Vagina (tissue), 2 donors: ENCODE measurements at places on chromosomes 3 and 15. TPM values are rescaled to one million over a fixed set of nuclear protein-coding genes. Genes with fewer than 3 reads are reported as not detected.

GABRR3 gene
- not detected for total RNA-seq

DNA sequence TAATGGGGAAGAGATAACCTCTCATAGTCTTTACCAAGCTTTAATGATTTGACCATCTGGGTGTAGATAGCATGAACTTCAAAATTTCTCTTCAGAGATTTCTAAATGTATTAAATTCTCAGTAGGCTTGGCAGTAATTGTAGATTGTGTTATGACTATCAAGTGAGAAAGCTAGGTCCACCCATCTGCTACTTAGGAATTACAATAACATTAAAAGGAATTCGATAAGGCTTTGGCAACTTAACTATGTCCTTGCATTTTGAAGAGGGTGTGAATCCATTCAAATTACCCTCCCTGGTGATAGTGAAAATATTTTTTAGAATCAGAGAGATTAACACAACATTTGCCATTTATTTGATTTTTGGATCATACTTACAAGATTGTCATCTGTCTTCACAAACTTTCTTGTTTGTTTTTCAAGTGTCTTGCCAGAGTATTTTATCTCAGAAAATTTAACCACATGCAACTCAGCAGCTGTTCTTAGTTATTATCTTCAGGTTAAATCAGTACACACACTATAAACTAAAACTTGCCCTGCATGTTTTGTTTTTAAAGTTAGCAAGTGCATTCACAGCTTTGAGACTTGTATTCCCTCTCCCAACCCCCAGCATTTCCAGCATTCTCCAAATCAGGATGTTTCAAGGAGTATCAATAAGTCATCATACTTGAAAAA, 69.6 kb upstream of the COL8A1 start:
- no peaks in the 10 kb centered on the region for H3K36me3 ChIP-seq
- H3K4me3 ChIP-seq: no peak overlapping the region
- no peaks in the 10 kb centered on the region for H3K4me1 ChIP-seq

- no peak overlapping the region for H3K27ac ChIP-seq
- no peak for DNase-seq
- no peaks in the 10 kb centered on the region for H3K27me3 ChIP-seq
- H3K4me3 ChIP-seq: no peak overlapping the region
- H3K4me1 ChIP-seq: no peaks in the 10 kb centered on the region
Observed at GRCh38 chr3:150261418-150261817, 146.7 kb upstream of the TSC22D2 start.

GRCh38 chr15:45377609-45378148, 665 bp downstream of the GATM start:
- H3K4me1 ChIP-seq: peaks cover 6% of the 10 kb centered on the region
- H3K27ac ChIP-seq: peak overlapping the region; percentile 61
- H3K27me3 ChIP-seq: no peaks in the 10 kb centered on the region
- peak overlapping the region; percentile 59 for H3K4me3 ChIP-seq
- no peaks in the 10 kb centered on the region for H3K36me3 ChIP-seq

GOLGA8J gene
- not detected for total RNA-seq

DNA sequence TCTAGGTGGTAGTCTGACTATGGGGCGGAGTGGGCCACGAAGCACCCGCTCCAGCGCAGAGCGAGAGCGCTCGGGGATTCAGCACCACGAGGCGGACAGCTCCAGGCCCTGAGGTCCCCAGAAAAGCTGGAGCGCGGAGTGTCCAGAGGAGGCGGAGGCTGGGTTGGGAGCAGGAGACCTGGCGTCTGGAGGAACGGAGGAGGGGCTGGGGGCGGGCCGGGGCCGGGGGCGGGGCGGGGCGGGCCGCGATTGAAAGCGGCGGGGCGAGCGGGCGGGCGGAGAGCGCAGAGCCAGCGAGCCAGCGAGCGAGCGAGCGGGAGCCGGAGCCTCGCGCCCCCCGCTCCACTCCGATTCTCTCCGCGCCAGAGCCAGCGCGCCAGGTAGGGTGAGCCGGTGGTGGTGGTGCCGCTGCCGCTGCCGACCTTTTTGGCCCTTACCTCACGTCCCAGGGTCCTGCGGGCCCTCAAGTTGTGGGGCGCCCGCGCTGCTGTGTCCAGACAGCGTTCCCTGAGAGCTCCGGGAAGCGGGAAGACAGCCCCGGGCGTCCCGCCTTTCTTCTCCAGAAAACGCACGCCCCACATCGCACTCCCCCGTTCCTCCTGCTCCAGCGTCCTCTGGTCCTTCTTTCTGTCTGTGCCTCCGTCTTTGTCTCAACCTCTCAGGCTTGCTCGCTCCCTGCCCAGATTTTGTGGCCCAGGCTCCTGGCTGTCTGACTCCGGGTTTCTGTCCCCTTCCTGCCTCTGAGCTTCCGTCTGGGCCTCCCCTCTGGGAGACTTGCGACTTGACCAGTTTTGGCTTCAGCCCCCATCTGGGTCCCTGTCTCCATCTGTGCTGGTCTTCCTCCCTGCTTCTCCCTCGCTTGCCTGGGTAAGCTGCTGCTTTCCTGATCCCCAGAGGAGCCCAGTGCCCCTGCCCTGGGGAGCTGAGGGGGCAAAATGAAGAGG, at the start of gene GRM2:
Gene GRM2 (plus strand): TSS at position 281 of the 944 bp plus-strand sequence. CDS start 1,916 bp downstream, outside the sequence.
- H3K27me3 ChIP-seq: no peaks in the 10 kb centered on the region
- H3K4me3 ChIP-seq: peak within 1 kb of the TSS; percentile 38
- no peak within 1 kb of the TSS for H3K27ac ChIP-seq
- no peak for DNase-seq

GRCh38 chr15:31367021-31367729, 40.5 kb downstream of the KLF13 start:
- no peak for DNase-seq
- peaks cover 2% of the 10 kb centered on the region for H3K36me3 ChIP-seq
- H3K4me1 ChIP-seq: peaks cover 97% of the 10 kb centered on the region
- H3K27ac ChIP-seq: peak overlapping the region; percentile 95
- no peaks in the 10 kb centered on the region for H3K27me3 ChIP-seq

GRCh38 chr3:149727656-149728055, 24.6 kb downstream of the COMMD2 start:
- H3K27ac ChIP-seq: no peak overlapping the region
- no peaks in the 10 kb centered on the region for H3K27me3 ChIP-seq
- no peaks in the 10 kb centered on the region for H3K36me3 ChIP-seq
- DNase-seq: no peak
- H3K4me3 ChIP-seq: no peak overlapping the region

DNA sequence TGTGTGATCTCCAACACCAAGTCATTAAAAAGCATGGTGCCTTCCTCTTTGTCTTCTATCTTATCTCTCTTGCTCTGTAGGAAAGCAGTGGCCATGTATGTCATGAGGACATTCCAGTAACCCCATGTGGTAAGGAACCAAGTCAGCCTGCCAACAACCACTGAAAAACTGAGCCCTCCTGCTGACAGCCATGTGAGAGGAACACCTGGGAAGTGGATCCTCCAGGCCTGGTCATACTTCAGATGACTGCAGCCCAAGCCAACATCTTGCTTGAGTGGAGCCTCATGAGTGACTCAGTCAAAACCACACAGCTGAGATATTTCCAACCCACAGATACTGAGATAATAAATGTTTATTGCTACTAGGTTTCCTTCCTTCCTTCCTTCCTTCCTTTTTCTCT, 597.3 kb downstream of the ZIC1 start:
- DNase-seq: no peak
- no peaks in the 10 kb centered on the region for H3K4me1 ChIP-seq
- no peak overlapping the region for H3K4me3 ChIP-seq
- no peaks in the 10 kb centered on the region for H3K36me3 ChIP-seq

GRCh38 chr3:97974996-97975395, 2.8 kb upstream of the RIOX2 start:
- no peaks in the 10 kb centered on the region for H3K27me3 ChIP-seq
- H3K36me3 ChIP-seq: no peaks in the 10 kb centered on the region
- peaks cover 24% of the 10 kb centered on the region for H3K4me1 ChIP-seq
- H3K4me3 ChIP-seq: no peak overlapping the region

APPL1 gene
- 28.2 TPM for total RNA-seq

DNA sequence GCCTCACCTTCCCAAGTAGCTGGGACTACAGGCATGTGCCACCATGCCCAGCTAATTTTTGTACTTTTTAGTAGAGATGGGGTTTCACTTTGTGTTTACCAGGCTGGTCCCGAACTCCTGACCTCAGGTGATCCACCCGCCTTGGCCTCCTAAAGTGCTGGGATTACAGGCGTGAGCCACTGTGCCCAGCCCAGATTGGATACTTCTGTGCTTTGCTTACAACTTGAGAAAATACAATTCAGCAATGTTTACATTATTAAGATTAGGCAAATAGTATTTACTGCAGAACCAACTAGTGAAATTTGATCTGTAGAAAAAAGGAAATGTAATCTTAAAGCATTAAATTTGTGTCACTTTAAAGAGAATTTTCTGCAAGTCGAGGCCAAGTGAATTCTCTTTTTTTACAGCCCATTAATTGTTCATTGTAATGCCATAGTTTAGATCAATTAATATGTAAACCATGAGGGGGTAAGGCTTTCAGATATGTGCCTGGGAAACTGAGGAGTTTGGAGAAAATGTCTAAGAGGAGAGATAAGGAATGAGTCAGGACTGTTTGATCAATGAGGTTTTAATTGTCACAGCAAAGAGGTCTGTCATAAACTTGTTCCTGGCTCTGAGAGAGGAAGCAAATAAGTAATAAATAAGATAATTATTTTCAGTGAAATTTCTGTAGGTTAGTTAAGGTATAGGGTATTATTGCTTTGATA, 15.3 kb downstream of the PYDC2 start:
- H3K27ac ChIP-seq: no peak overlapping the region
- no peaks in the 10 kb centered on the region for H3K27me3 ChIP-seq
- no peak overlapping the region for H3K4me3 ChIP-seq
- no peak for DNase-seq
- H3K36me3 ChIP-seq: no peaks in the 10 kb centered on the region

DNA sequence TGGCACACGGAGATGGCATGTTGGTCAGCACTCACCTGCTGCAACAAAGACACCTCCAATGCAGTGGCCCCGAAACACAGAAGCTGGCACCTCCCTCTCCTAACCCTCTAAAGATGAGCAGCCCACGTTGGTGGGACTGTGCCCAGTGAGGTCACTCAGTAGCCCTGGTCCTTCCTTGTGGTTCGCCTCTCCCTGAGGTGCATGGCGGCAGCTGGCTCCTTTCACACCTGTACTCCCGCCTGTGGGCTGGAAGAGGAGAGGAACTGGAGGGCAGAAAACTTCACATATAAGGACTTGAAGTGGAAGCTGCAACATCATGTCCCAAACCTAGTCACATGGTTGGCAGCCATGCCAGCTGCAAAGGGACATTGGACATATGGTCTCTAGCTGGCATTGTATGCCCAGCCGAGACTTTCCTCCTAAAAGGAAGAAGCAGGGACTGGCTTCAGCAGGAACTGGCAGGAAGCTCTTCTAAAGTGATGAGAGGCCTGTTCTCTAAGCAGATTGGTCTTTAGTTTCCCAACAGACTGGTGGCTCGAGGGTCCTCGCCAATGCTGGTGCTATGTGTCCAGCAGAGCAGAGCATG, 10.8 kb upstream of the C3orf22 start:
- no peak overlapping the region for H3K27ac ChIP-seq
- H3K4me3 ChIP-seq: no peak overlapping the region
- no peaks in the 10 kb centered on the region for H3K4me1 ChIP-seq
- H3K27me3 ChIP-seq: no peaks in the 10 kb centered on the region

GRCh38 chr15:59892985-59893384, 111.1 kb upstream of the FOXB1 start:
- no peaks in the 10 kb centered on the region for H3K36me3 ChIP-seq
- no peak overlapping the region for H3K4me3 ChIP-seq
- no peaks in the 10 kb centered on the region for H3K4me1 ChIP-seq
- H3K27me3 ChIP-seq: no peaks in the 10 kb centered on the region
- no peak for DNase-seq

GRCh38 chr15:60130398-60130797, 126.3 kb downstream of the FOXB1 start:
- no peaks in the 10 kb centered on the region for H3K36me3 ChIP-seq
- no peaks in the 10 kb centered on the region for H3K27me3 ChIP-seq
- H3K27ac ChIP-seq: no peak overlapping the region
- H3K4me3 ChIP-seq: no peak overlapping the region
- no peak for DNase-seq

DNA sequence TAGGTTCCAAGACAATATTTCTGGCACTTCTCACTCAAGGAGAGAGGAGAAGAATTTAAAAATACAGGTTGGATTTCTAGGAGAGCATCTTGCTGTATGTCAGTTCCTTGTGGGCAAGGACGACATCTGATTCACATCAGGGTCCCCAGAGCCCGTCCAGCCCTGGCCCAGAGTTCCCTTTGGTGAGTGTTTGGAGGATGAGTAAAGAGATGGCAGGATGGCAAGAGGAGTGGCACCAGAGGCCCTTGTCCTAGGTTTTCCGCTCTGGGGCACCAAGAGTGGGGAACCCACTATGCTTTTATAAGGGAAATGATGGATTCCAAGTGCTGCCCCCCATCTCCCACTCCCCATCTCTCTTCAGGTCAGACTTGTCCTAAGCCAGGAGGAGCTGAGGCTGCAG, 181.8 kb downstream of the TBC1D2B start:
- H3K36me3 ChIP-seq: no peaks in the 10 kb centered on the region
- H3K4me3 ChIP-seq: no peak overlapping the region
- DNase-seq: no peak
- H3K27me3 ChIP-seq: no peaks in the 10 kb centered on the region

GRCh38 chr3:192607798-192608197, 119.5 kb downstream of the FGF12 start:
- H3K27me3 ChIP-seq: no peaks in the 10 kb centered on the region
- H3K4me3 ChIP-seq: no peak overlapping the region
- no peak for DNase-seq
- no peaks in the 10 kb centered on the region for H3K36me3 ChIP-seq
- H3K27ac ChIP-seq: no peak overlapping the region
- H3K4me1 ChIP-seq: no peaks in the 10 kb centered on the region

DNA sequence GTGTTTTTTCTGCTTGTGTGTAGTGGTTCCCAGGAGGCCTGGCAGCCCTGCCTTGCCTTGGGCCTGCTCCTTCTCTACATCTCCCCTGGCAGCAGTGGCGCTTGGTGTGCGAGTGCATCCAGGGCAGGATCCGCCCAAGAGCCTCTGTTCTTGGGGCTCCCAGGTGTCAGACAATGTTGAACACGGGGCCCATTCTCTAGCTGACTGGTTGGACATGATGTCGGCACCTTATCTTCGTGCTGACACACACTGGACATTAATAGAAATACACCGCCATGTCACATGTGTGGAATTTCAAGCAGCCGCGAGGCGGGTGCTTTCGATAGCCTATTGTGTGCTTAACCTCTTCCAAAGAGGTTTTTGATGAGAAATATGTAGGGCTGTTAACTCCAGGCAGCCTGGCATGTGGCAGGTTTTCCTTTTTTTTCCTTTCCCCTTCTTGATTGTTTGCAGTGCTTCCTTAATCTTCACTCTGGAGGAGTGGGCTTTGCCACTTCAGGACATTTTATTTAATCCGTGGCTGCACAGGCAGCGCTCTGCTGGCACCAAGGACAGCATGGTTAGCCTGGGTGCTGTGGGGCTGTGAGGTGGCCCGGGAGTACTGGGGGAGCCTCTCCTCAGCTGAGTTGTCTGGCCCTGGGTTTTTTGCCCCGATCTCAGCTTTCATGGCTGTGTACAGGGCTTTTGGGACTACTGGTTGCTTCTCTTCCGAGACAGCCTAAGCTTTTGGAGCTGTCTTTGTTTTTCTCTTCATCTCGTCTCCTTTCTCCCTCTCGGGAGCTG, 42.5 kb downstream of the CHCHD6 start:
- H3K4me3 ChIP-seq: no peak overlapping the region
- H3K27me3 ChIP-seq: no peaks in the 10 kb centered on the region
- no peak overlapping the region for H3K27ac ChIP-seq

GRCh38 chr15:88401996-88402656, 65.1 kb downstream of the MRPL46 start:
- no peaks in the 10 kb centered on the region for H3K36me3 ChIP-seq
- H3K4me1 ChIP-seq: peaks cover 14% of the 10 kb centered on the region
- peak; percentile 62 for DNase-seq
- H3K4me3 ChIP-seq: no peak overlapping the region
- peak overlapping the region; percentile 45 for H3K27ac ChIP-seq
- H3K27me3 ChIP-seq: no peaks in the 10 kb centered on the region

GRCh38 chr15:91407269-91407889, 307.3 kb downstream of the SV2B start:
- H3K4me3 ChIP-seq: no peak overlapping the region
- no peak for DNase-seq
